GM18507 (cell line): ENCODE measurements at places on chromosomes 7 and 10.

DNA sequence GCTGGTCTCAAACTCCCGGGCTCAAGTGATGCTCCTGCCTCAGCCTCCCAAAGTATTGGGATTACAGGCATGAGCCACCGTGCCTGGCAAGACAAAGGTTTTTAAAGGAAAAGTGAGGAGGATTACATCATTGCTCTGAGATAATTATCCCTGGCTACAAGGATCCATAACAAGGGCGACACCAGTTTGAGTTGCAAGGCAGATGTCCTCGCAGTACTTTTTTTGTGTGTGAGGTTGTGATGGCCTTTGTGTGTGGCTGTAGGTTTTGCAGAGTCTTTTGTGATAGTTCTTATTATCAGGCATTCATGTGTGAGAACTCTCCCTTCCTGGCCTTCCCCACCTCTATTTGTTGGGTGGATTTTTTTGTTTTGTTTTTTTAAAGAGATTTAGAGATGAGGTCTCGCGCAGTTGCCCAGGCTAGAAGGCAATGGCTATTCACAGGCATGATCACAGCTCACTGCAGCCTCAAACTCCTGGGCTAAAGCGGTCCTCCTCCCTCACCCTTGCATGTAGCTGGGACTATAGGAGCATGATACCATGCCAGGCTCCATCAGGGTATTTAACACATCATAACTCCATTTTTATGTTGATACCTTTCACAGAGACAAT lies 10.0 kb downstream of the BTBD16 start:
- no peak for DNase-seq

DNA sequence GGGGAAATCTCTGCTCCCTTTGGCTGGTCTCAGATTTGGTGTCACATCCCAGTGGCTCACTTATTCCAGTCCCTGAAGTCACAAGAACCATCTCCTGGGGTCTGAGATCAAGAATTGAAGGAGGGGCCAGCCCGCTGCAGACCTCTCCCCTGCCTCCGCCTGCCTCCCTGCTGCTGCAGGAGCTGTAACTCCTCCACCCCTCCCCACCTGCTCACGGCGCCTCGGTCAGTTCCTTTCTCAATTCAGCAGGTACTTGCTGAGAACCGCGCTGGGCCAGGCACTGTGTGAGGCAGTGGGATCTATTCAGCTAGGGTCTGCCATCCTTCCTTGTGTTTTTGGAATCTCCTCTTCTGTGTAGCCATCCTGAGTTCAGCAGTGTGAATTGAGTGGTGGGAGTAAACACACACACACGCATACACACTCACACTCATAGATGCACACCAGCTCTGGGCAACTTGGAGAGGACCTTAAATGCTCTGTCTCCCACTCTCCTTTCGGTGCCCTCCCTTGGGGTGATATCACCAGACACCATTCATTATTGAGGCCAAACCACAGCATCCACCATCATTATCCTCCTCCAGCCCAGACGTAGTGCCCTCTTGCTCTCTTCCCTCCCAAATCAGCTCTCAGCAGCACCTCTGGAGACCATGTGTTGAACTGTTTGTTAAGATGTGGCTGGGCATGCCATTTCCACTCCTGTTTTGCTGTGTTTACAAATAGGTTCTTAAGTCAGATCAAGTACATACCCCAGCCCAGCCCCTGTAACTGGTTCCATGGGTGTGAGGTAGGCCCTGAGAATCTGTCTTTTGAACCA lies 22.0 kb upstream of the ANKRD2 start:
- no peak for DNase-seq

DNA sequence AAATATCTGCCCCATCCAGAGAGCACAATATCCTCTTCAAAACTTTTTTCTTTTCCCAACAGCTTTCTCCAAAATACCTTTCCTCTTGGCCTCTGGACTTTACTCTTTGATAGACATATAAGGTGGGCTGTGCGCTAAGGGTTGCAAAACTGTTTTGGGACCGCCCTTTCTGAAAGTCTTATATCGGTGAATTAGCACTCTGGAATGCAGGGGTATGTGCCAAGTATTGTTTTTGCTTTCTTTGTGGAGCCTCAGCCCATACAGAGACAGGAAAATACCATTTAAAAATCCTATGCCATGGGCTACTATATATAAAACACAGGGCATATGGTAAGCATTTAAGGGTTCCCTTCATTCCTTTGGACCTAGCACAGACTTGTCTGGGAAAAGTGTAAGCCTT lies 37.7 kb downstream of the PPP1R17 start:
- no peak for DNase-seq

- DNase-seq: no peak
These were observed 147.6 kb upstream of the TMEM168 start for GRCh38 chr7:112937651-112938415.

DNA sequence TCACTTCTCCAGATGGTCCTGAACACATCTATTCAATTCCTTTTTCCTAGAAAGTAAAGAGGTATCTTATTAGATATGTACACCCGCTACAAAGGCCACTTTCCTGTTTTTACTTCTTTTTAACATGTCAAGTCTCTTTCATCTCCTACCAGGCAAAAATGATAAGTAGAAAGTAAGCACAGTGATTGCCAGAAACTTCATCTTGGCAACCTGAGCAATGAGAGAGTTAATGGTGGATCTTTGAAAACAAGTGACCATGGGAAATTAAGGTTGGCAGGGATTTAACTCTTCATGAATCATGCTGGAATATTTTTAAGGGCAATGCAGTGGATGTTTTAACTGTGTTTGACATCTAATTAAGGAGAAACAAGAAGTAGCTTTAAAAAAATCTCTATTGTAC lies 2.7 kb downstream of the SEMA3A start:
- no peak for DNase-seq

- DNase-seq: no peak
These were observed 41.4 kb downstream of the PWWP2B start for GRCh38 chr10:132438091-132439024.

- DNase-seq: no peak
These were observed 18.8 kb downstream of the IFIT3 start for GRCh38 chr10:89346405-89347254.

DNA sequence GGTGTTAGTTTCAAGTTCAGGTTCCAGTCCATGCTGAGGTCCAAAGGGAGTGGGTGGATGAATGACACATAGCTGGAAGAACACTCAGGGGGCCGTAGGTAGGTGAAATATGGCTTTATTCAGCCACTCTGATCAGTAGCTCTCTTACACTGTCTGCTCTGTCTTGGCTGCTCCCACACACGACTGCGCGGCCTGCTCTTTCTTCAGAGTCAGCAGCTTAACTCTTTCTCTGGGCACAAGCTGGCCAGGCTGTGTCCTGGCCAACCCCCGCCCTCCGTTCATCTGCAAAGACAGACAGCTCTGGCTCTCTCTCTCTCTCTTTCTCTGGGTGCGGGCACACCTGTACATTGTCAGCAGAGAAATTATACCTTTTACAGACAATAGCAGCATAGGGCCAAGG lies 317.4 kb upstream of the SORCS1 start:
- DNase-seq: no peak

GRCh38 chr7:47600199-47601118 lies 18.5 kb upstream of the TNS3 start:
- DNase-seq: no peak

DNA sequence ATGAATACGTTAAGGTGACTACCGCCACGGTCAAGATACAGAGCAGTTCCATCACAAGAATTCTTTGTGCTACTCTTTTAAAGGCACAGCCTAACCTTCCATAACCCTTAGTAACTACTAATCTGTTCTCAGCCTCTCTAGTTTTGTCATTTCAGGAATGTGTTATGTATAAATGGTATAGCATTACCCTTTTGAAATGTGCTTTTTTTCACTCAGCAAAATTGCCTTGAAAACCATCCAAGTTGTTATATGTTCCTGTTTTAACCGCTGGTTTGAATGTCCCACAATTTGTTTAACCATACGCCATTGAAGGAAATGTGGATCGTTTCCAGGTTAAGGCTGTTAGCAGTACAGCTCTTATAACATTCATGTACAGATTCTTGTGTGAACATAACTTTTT lies 32.0 kb downstream of the WAC start:
- no peak for DNase-seq

DNA sequence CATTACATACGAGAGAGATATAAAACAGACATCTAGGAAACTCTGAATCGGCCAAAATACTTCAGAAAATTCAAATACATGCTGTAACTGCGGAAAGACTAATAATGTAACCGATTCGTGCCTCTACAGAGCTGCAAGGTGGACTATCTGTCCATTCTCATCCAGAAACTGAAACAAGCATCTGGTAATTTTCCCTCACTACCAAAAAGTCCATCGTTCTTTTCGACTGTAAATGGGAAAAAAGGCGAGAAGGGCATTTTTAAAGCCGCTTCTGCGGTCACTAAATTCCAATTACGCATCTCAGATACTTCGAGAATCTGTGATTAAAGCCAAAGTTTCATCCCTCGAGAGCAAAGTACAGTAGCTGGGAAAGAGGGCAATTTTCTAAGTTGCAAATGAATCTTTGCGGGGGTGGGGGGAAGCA lies 1.3 kb downstream of the OGA start:
- no peak for DNase-seq

DNA sequence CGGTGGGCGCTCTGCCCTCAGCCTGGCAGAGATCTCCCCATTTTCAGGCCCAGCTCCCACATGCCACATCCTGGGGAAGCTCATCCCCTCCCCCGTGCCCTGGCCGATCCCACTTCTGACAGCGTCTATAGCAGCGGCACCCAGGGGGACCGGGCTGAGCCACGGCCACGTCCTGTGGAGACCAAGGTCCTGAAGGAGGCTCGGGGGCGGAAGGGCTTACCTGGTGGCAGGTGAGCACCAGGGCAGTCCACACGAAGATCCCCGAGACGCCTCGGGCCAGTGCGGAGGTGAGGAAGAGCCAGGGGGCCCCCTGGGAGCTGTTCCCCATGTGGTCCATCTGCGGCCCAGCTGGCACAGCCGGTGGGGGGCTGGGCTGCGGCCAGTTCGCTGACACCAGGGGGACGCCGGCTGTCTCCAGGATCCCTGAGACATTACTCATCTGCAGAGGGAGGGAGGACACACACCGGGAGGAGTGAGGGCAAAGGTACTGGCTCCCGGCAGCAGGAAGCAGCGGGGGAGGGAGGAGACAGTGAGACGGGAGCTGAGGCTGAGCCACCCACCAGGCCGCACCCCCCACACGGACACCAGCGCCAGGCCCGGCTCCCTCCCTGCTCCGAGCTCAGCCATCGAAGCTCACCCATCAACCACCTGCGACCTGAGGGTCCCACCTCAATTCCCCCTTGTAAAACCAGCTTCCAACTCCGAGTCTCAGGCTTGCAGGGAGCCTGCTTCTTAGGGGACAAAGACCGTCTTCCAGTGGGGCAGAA lies 776 bp downstream of the TMEM184A start:
- DNase-seq: no peak

GRCh38 chr10:45371560-45371959 lies 2.5 kb upstream of the ALOX5 start:
- DNase-seq: no peak

DNA sequence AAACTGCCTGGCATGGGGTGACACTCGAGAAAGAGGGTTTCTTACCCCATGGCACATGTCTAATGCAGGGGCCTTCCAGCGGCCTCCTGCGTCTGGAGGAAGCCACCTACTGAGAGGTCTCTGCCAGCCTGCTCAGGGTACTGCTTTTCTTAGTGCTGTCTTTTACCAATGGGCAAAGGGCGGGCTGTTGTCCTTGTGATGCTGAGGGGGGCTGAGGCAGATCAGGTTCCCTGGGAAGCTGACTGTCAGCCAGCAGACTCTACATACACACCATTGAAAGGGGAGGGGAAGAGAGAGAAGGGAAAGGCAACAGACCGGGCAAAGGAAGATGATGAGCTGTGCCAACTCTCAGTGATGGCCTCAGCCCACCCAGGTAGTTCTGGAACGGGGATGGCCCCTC lies 48.7 kb downstream of the COL13A1 start:
- no peak for DNase-seq

- DNase-seq: no peak
These were observed 126.5 kb downstream of the HIPK2 start for GRCh38 chr7:139651308-139651707.

DNA sequence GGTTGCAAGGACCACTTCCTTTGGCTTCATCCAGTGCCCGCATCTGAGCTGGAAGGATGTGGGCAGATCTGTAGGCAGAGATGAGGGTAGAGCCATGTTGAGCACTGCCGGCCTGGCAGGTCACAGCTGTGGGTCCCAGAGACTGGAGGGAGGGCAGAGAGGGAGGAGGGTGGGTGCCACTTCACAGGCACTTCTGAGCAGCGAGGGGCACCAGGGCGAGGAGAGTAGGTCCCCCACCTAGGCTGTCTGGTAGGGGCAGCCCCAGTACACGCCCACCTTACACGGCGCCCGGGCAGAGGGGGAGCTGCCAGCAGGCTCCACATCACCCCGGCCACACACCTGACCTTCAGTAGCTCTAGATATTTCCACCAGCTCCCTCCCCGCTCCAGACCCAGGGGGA lies 473.0 kb upstream of the FOXK1 start:
- DNase-seq: no peak

DNA sequence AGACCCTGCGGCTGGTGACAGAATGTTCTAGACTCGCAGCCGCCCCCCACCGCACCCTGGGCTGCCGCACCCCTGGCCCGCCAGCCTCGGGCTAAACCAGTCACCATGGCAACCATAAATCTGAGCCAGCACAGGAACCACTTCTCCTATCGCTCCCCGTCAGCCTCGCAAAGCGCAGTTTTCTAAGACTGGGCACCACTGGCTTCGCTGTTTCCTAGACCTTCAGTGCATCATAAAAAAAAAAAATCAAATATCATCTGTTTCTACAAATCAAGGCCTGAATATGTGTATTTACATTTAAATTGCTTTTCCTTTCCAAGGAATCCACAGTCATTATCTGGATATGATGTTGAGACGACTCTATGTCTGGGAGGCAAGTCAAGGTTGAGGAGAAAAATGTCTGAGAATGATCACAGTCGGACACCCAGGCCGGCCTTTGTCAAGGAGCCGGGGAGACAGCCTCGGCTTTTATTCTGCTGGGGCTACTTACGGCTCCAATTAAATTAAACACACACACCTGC lies 99.9 kb downstream of the PTPRN2 start:
- no peak for DNase-seq

GRCh38 chr10:63799521-63800300 lies 278.5 kb downstream of the REEP3 start:
- no peak for DNase-seq

DNA sequence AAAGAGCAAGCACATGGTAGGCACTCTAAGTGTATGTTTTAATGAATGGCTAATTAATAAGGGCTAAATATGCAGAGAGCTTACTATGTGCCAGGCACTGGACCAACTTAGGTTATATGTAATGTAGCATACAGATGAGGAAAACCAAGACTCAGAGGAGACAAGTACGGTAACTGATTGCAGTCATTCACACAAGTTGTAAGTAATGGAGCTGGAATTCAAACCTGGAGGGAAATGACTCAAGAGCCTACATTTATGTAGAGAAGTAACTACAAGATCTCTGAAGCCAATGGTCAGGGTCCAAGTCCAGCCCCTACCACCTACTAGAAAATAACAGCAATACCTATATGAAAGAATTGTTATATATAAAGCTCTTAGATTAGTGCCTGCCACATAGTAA lies 97.3 kb upstream of the KCNIP2 start:
- no peak for DNase-seq

GRCh38 chr7:71787513-71787912 lies 624.6 kb downstream of the CALN1 start:
- DNase-seq: no peak
